ENCODE measurements at places on chromosomes 11 and 22.
A peak's percentile ranks its signal among the peaks of the same experiment; 100 is the strongest.

DNA sequence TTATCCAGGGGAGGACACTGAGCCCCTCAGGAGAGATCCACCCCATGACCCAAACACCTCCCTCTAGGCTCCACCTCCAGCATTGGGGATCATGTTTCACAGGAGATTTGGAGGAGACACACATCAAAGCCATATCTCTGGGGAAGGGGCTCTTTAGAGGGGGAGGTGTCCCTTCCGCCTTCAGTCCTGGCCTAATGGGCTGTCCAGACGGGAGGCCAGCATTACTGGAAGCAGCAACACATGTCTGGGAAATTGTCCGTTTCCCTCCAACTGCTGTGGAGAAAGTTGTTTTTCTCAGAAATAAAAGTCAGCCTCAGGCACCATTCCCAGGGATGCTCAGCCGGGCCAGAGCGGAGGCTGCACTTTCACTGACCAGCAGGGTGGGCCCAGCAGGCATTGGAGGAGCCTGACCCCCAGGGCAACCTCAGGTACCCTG, 9.5 kb downstream of the CACNA1I start:
- no peak for DNase-seq

GRCh38 chr22:20258584-20259326, 9.4 kb downstream of the RTN4R start:
- DNase-seq = peak; percentile 49

DNA sequence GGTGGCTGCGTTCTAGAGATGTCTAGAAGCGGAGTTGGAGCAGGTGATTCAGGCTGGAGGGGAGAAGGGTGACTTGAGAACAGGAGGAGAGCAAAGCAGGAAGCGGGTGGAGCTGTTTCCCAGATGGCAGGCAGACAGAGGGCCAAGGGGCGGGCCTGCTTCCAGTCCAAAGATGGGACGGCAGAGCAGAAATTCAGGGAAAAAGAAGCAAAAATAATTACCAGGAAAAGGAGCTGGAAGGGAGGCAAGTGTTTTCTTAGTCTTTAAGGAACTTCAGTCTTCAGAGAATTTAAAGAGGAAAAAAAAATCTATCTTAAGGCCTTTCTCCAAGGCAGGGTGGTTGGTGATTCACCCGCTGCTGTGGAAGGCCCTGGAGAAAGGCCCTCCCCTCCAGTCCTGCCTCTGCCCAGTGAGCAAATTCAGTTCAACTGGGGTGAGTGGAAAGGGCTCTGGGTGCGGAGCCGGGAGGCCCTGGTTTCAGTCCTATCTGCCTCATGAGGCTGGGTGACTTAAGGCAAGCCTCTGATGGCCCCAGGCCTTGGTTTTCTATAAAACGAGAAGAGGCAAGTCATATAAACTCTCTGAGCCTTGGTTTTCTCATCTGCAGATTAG, 4.5 kb upstream of the CREB3L1 start:
- DNase-seq = no peak

- DNase-seq = no peak
Measured at GRCh38 chr11:563812-564578, 3.2 kb downstream of the RASSF7 start.

GRCh38 chr11:44746894-44747293, 20.1 kb downstream of the TSPAN18 start:
- DNase-seq = no peak

DNA sequence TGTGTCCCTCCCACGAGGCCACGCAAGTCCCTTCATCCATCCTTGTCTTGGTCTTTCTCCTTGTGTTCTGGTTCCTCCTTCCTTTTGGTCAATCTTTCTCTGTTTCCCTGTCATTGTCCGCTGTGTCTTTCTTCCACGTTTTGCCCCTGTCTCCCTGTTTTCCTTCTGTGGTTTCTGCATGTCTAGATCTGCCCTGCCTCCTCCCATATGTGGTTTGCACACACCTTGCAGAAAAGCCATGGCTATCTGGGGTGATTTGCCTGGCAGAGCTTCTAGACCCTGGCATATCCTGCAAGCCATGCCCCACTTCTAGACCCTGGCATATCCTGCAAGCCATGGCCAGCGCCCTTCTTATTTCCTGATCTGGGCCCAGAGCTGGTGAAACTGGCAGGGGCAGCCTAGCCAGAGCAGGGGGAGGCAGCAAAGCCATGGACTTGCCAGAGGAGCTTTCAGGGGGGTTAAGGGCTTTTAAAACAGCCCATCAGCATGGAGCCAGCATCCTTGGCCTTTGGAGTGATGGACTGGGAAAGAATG, 131.6 kb upstream of the NECTIN1 start:
- DNase-seq = no peak

GRCh38 chr11:73308961-73309919, 1.2 kb downstream of the ARHGEF17 start:
- DNase-seq = peak; percentile 89

- no peak for DNase-seq
Measured at GRCh38 chr22:45341498-45341897, 31.8 kb downstream of the FAM118A start.

DNA sequence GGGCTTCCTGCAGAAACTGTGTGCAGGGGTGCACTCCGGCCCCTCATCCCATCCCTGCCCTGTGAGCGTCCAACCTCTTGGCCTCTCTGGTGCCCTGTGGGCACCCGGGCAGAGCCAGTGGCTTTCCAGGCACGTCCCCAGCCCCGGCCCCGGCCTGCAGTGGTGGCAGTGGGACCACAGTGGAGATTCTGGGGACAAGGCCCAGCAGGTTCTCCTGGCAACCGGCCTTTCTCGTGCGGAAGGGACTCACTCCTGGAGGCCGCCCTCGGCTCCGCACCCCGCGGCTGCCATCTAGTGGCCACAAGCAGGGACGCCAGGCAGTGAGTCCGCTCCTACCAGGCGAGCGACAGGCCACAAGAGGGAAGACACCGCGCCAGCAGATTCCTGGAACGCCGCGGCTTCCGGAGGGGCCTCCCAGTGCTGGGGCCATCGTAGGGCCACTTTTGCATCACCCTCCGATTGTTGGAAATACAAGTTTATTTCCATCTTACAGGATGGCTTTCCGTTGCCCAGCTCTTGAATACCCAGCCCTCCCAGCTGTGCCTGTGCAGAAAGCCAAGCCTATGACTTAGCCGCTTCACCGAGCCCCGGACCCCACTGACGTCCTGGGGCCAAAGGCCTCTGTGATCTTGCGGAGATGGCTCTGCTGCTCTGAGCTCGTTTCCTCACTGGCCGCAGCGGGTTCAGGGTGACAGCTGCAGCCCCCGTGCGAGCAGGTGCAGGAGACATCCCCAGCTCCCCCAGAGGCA, 357.3 kb downstream of the CTTN start:
- DNase-seq = peak; percentile 90

DNA sequence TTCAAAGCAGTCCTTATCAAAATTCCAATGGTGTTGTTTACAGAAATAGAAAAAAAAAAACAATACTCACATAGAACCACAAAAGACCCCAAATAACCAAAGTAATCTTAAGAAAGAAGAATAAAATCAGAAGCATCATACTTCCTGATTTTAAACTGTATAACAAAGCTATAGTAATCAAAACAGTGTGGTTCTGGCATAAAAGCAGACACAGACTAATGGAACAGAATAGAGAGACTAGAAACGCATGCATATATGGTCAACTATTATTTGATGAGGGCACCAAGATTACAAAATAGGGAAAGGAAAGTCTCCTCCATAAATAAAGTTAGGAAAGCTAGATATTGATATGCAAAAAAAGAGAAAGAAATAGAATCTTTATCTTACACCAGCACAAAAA, 120.1 kb upstream of the TEAD1 start:
- DNase-seq = no peak

GRCh38 chr11:110761991-110762390, 49.8 kb upstream of the ARHGAP20 start:
- DNase-seq = no peak

DNA sequence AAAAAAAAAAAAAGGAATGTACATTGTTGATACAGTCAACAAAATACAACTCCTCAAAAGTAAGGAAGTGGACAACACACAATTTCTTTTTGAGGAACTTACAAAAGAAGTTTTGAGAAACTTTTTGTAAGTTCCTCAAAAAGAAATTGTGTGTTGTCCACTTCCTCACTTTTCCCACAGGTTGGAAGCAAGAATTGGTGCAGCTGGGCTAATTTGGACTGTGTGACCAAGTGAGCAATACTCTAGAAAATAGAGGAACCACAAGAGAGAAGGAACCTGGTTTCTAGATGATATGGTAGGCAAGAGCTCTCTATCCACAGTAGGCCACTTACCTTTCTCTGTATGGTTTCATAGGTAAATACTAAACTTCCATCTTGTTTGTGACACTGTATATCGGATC, 1053.8 kb downstream of the LRRC4C start:
- DNase-seq = no peak

- no peak for DNase-seq
Measured at GRCh38 chr11:101428918-101429317, 154.9 kb downstream of the TRPC6 start.

GRCh38 chr11:129750343-129751292, 65.0 kb upstream of the TMEM45B start:
- DNase-seq = peak; percentile 74

DNA sequence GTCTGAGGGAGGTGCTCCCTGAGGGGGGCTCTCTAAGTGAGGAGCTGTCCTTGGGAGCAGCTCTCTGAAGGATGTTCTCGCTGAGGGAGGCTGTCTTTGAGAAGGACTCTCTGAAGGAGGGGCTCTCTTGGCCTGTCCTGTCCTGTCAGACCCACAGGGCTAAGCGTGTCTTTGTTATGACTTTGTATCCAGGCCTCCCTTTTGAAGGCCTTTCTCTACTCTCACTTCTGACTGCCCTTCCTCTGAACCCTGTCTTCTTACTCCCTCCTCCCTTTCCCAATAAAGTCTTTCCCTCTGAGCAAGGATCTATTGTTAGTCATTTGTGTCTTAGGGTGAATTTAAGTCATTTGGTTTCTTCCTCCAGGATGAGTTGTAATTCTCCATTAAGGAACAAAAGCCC, 330.1 kb upstream of the PLET1 start:
- no peak for DNase-seq

DNA sequence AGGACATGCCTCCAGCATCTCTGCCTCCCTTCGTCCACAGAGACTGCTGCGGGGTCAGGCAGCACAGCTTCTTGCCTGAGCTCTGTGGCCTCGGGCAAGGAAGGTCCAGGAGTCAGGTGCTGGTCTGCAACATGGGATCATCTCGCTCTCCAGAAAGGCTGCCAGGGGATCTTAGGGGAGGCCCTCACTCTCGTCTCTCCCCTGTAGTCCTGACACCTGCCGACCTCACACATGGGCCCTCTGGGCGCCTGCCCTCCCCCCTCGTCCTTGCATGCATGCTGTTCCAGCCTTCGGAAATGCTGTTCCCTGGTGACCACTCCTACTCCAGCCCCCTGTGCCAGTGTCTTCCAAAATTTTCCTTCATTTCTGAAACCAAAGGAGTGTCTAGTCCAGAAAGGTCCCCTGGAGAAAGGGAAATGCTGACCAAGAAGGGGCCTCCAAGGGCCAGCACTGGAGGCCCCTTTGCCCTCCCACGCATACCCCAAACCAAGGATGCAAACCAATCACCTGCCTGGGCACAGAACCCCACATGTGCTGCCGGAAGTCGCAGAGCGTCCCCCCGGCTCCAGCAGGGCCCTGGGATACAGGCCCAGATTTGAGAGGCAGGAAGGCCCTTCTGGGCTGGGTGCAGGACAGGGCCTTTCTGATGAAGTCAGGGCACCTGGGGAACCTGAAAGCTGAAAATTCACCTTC, 41.0 kb downstream of the IGF2 start:
- DNase-seq = no peak

GRCh38 chr11:65120831-65121230, 1.1 kb downstream of the FAU start:
- DNase-seq = no peak

GRCh38 chr11:70306586-70307033, 36.1 kb downstream of the PPFIA1 start:
- no peak for DNase-seq

DNA sequence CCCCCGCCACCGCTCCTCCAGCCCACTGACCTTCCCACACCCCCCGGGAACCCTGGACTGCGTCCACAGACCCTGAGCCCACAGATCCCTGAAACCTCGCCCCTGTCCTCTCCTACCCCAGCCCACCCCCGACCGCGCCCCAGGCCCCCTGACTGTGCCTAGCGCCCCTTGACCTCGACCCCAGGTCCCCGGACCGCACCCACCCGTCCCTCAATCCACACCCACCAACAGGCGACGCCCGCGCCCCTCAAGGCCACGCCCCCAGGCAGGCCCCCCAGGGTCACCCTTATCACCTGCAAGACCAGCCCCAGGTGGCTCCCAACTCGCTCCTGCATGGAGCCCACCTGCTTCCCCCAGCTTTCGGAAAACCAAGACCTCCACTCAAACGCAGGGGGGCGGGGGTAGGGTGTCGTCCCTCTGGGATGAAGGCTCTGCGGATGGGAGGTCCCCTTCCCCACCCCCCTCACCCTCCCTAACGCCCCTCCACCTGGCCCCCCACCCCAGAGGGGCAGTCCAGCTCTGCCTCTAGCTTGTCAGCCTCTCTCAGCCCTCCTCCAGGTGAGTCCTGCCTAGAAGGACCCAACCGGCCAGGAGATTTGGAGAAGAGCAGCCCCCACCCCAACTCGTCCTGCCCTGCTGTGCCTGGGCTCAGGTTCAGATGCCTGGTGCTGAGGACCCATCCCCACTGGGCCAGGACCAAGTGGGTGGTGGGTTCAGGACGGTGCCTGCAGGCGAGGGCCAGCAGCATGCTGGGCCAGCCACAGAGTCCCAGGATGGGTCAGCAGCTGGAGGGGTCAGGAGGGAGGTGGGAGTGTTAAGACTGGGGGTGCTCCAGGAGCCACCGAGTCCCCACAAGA, 3.1 kb upstream of the IL17REL start:
- no peak for DNase-seq

GRCh38 chr22:20249797-20250354, 18.2 kb downstream of the RTN4R start:
- DNase-seq = no peak

GRCh38 chr11:126132319-126132718, 69.7 kb upstream of the CDON start:
- no peak for DNase-seq

DNA sequence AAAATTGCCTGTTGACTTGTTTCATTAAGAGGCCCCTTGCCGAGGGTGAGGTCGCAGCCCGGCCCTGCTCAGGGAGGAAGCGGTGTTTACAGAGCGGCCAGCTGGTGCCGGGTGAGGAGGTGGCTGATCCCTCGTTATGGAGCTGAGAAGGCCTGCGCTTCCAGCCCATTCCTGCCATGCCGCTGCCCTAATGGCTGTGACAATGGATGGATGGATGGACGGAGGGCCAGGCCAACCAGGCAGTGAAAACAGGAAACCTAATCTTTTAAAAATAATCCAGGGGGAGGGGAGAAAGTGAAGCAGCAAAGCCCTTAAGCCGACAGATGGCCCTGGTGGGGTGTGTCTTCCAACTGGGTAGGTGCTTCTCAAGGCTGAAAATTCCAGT, 38.5 kb downstream of the BCR start:
- DNase-seq = peak; percentile 55

- DNase-seq = no peak
Measured at GRCh38 chr11:93476796-93477195, 66.4 kb downstream of the SMCO4 start.

GRCh38 chr11:116371146-116371545, 401.6 kb downstream of the BUD13 start:
- DNase-seq = no peak

GRCh38 chr22:45603619-45604018, 68.0 kb upstream of the ATXN10 start:
- no peak for DNase-seq

Data from WTC11 (cell line).